Neuronal stem cell (in vitro differentiated cells): ENCODE measurements at places on chromosomes 2 and 18.

- no peak for DNase-seq
Measured at GRCh38 chr2:66577321-66578053, 142.6 kb downstream of the MEIS1 start.

DNA sequence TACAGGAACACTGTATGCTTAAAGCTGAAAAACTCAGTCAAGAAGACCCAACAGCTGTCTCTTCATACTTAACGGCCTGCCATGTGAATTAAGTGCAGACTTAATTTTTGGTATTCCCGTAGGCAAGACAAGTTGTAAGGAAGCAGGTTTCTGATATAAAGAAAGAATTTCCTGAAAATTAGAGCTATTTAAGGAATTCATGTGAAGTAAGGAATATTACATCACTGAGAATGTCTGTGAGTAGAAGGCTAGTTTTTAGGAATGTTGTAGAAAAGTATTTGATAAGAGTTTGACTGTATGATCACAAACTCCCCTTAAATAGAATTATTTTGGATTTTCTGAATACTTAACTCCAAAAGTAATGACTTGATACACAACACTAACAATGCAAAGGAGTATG is 51.0 kb downstream of the WDR33 start:
- no peak for DNase-seq

- DNase-seq: peak; percentile 83
Measured at GRCh38 chr2:180006781-180007579, at the start of gene CWC22. CWC22 (minus strand) TSS chr2:180007297; CDS start chr2:179993341, 13,956 bp downstream.

- no peak for DNase-seq
Measured at GRCh38 chr2:48885841-48886240, 130.3 kb upstream of the LHCGR start.

DNA sequence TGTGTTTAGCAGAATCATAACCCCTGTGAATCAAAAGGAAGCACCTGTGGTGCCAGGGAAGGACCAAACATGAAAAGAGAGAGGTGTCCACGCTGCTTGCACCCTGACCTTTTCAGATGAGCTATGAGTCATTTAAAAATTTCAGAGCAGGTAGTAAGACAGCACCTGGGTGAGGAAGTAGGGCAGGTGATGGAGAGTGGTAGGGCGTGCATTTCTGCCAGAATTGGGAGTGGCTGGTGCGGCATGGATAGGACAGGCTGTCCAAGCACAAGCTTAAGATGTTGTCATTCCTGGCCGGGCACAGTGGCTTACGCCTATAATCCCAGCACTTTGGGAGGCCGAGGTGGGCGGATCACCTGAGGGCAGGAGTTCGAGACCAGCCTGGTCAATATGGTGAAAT is 36.8 kb downstream of the NPAS2 start:
- no peak for DNase-seq

DNA sequence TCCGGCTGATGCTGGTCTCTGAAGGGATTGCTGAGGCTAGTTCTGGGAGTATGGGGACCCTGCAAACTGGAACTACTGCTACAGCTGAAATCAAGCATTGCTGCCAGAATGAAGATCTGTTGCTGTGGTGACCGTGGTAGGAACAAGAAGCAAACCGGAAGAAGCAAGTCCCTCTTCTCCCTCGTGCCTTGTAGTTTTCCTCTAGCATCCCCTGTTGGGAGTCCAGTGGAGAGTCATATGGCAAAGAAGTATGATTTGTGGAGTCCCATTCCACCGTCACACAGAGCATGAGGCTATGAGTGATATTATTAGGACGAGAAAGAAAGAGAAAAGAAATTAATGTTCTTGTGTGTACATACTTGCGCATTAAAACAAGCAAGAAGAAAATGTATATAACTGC is 138.8 kb upstream of the SP5 start:
- DNase-seq: no peak

- DNase-seq: no peak
Measured at GRCh38 chr2:131389657-131390056, 25.7 kb upstream of the RAB6D start.

DNA sequence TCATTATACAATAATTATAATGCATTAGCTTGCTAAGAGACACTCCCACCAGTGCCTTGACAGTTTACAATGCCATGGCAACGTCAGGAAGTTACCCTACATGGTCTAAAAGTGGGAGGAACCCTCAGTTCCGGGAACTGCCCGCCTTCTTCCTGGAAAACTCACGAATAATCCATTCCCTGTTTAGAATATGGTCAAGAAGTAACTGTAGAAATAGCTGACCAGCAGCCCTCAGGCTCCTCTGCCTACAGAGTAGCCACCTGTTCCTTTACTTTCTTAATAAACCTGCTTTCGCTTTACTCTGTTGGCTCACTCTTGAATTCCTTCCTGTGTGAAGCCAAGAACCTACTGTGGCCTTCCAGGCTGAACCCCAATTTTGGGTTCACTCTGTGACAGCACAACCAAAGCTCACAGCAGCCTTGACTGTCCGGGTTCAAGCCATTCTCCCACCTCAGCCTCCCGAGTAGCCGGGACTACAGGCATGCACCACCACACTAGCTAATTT is 20.0 kb upstream of the PTPN2 start:
- DNase-seq: no peak

DNA sequence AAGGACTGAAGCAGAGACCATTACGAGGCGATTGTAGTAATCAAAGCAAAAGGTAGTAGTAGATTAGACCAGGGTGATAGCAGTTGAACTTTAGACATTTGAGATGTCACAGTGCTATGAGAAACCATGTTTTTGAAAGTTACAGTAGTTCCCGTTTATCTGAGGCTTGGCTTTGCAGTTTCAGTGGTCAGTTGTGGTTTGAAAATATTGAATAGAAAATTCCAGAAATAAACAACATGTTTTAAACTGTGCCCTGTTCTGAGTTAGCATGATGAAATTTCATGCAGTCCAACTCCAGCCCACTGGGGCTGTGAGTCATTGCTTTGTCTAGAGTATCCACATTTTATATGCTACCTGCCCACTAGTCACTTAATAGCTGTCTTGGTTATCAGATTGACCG is 47.5 kb downstream of the ZNF638 start:
- no peak for DNase-seq

DNA sequence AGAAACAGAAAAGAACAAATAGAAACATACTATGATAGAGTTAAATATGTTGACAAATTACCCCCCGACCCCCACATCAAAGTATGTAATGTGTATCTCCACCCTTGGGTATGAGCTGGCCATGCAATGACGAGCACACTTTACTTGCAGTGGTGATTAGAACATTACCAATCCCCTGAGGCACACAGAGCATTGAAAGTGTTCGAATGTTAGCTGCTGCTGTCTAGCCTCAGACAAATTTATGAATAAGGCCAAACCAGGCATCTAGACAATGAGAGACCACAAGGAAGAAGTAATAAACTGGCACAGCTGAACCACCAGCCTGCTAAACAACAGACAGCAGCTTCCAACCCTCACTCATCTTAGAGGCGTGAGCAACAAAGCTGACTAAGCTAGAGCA is 380.5 kb downstream of the DSEL start:
- DNase-seq: no peak

- no peak for DNase-seq
Measured at GRCh38 chr2:10934979-10935350, 23.2 kb downstream of the KCNF1 start.

DNA sequence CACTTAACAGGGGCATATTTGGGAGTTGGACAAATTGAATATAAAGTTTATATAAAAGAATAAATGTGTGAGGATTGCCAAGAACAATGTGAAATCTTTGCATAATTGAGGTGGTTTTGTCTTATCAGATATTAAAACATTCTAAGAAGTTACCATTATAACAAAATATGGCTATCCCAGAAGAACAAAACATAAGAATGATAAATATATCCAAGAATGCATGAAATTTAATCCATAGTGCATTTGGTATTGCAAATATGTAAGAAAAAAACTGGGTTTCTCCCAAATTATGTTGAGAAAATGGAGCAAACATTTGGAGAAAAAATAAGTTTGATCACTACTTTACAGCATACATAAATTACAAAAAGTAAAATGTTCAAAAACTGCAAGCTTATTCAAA is 562.4 kb downstream of the RNF144A start:
- no peak for DNase-seq

- DNase-seq: no peak
Measured at GRCh38 chr2:127535422-127535901, at the start of gene MYO7B. MYO7B (plus strand) TSS chr2:127535683; CDS start chr2:127559723, 24,040 bp downstream.

DNA sequence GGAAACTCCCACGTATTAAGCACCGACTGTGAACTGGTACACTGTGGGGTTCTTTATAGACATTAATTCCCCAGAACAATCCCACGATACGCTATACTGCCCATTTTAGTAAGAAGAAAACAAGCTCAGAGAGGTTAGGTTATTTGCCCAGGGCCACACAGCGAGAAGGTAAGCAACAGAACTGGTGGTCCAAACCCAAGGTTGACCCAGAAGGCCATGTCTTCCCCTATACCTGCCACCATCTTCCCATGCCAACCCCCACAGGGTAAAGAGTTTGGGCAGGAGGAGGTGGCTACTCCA is 69.9 kb downstream of the MARCO start:
- DNase-seq: no peak

DNA sequence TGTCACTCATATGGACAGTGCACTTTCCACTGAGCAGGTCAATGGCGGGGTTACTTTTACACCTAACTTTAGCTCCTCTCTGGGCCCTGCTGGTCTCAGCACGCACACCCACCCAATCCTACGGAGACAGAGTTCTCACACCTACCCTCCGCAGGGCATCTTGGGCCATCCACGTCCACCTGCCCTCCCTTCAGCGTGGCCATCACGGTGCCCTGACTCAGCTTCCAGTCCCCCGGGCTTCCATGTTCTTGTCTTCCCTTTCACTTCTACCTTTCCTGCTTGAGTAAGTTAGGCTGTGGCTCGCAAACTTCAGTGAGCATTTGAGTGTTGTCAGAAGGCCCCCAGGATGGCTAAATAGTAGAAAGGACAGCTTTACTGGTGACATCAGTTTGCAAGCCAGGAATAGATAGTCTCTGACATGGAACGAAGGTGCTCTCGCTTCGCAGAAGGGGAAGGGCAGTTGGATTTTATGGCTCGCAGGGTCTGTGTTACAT is 232.4 kb downstream of the SEPTIN10 start:
- no peak for DNase-seq

DNA sequence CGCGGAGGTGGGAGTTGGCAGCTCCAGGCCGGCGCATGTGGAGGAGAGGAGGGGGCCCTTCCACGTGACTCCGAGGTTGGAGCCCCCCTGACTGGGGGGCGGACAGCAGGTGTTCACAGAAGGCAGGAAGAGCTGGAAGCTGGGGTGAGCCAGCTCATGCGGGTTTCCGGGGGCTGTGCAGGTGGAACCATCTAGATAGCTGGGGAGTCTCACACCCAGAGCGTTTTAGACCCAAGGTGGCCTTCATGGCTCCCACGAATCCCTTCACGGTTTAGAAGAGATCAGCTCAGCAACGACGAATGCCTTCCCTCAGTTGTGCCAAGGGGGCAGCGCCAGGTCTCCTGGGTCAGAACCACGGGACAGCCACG is 740.5 kb upstream of the SALL3 start:
- no peak for DNase-seq

GRCh38 chr2:101265893-101266499 is 13.3 kb downstream of the CNOT11 start:
- no peak for DNase-seq

- no peak for DNase-seq
Measured at GRCh38 chr2:30162806-30163205, 16.0 kb downstream of the YPEL5 start.
